ENCODE measurements at places on chromosomes 16 and 17.

DNA sequence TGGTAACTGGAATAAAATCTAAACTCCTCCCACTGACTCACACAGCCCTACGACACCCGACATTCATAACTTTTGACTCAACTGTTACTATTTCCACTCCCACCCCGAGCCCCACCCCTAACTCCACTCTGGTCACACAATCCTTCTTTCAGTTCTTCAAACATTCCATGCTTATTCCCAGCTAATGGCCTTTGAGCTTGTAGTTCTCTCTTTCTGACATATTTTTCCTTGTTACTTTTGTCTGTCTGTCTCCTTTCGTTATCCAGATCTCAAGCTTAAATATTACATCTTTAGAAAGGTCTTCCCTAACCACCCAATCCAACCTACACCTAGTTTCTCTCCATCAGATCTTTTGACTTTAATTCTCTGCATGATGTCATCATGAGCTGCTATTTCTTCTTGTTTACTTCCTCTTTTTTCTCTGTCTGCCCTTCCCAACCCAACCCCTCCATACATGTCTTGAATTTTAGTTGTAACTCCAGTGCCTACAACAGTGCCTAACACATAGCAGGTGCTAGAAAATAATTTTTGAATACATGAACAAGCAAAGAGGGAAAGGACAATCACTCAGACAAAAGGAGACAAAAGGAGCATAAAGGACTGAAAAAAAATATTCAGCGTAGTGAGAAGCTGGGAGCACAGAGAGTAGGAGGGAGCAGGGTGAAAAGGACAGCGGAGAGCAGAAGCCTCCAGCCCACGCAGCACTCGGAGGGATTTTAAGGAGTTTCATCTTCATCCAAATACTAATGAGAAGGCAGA is 65.2 kb upstream of the SMIM36 start:
- DNase-seq = peak; percentile 85

- no peak for DNase-seq
Measured at GRCh38 chr17:34644941-34645550, 65.7 kb downstream of the TMEM132E start.

DNA sequence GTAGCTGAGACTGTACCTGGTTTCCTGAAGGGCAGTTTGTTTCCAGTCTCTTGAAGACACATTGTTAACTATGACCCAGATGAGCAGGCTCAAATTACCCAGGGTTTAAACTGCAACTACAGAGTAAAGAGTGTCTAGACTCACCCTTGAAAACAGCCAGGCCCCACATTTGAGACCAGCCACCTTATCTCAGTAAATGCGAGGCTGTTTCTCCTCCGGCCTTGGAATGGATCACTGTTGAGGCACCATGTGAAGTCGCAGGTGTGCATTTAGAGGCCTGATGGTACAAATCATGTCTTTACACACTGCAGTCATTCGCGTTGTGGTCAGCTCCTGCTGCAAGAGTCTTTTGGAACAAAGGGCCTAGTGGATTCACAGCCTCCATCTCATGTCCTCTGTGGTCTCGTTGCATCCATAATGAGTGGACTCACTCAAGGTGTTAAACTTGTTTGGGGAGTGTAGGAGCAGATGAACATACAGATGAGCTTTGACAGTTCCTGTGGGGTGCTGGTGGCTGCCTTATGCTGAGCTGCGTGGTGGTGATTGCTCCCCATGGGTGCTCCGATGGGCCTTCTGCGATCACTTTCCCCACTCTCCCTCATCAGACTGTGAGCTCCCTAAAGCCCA is 18.5 kb upstream of the N4BP1 start:
- DNase-seq = no peak

DNA sequence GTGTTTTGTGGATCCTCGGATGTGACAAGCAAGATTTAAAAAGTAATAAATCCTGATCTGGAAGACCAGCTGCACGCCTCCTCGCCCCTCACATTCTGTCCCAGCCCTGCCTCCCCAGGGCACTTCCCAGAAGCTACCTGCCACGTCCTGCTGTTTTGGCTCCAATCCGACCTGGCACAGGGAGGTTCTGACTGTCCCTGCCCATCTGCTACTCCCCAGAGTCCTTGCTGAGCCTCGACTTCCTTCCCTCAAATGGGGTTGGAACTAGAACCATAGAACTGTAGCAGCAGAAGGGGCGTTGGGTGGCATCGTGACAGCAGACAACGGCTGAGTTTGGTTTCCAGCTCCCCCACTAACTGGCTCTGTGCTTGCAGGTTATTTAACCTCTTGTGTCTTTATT is 71.7 kb downstream of the RPH3AL start:
- no peak for DNase-seq

- peak; percentile 80 for DNase-seq
Measured at GRCh38 chr17:21129023-21129681, 2.4 kb downstream of the DHRS7B start.

DNA sequence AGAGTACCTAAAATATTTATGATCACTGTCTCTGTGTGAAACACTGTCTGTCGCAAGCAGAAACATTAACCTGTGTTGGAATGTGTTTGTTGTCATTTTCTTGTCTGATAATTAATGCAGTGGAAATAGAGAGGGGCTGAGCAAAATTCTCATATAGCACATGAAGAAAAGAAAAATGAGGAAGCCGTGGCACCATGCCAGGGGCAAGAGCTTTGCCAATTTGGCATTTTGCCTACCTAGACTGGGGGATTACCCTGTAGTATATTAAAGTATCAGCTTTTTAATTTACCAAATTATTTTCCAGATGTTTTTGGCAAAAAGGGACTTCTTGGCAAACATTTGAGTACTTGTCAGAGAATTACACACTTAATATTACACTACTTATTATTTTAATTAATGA is 1326.6 kb upstream of the GOT2 start:
- DNase-seq = no peak

DNA sequence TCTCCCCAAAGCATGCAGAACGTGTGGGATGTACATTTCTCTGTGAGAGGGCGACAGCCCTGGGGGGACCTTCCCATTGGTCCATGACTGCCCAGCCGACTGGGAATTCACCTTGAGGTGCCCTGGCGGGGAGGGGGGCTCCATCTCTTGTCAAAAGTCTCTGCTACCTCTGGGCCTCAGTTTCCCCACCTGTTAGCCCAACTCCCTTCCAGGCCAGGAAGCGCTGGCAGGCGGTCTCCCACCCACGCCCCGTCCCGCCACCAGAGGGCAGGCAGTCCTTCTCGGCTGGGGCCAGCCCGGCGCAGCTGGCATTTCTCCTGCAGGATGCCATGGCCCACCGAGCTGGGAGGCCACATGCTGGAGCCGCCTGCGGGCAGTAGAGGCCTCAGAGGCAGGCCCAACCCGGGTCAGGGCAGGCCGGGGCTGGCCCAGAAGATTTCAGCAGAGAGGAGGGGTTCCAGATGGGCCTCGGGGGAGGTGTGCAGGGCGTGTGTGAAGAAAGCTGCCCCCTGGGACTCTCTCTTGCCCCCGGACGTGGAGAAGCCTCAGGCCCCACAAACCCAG is 16.6 kb downstream of the CD7 start:
- DNase-seq = peak; percentile 84

GRCh38 chr16:81500833-81501521 is 56.4 kb downstream of the CMIP start:
- peak; percentile 41 for DNase-seq

GRCh38 chr16:68382296-68382718 is 66.0 kb downstream of the SMPD3 start:
- DNase-seq = no peak

GRCh38 chr16:30925995-30926811 is 2.8 kb downstream of the FBXL19 start:
- DNase-seq = no peak

DNA sequence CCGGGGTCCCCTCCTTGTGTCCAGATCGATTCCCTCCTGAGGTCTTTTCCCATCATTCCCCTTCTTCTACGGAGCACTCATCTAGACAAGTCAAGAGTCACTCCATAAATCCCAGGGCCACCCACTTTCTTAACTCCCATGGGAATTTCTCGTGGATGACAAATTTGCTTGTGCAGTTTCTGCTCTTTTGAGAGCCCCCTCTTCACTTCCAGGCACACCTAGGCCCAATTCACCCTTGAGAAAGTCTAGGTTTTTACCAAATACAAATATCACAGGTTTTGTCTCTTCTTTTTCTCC is 522 bp upstream of the POLDIP2 start:
- DNase-seq = no peak

DNA sequence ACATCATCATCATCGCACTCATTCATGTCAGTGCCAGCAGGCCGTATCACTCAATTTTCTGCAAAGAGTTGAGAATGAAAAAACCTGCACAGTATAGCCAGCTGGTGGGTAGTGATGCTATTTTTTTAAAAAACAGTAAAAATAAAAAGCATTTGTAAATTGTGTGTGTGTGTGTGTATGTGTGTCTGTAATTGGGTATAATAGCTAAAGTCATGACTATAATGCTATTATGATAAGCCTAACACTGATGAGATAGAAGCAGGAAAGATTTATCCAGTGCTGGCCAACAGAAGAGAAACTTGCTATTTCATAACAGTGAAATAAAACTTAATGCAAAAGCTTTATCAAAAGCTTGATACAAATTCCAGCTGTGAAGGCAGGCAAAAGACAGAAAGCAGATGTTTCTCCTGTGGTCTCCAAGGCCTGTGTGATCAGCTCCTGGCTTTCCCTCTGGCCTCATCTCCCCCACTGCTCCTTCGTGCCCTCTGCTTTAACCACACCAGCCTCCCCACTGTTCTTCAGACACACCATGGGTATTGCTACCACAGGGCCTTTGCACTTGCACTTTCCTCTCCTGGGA is 206.2 kb upstream of the IRX5 start:
- no peak for DNase-seq

- peak; percentile 45 for DNase-seq
Measured at GRCh38 chr17:65417406-65418221, 143.8 kb downstream of the AXIN2 start.

DNA sequence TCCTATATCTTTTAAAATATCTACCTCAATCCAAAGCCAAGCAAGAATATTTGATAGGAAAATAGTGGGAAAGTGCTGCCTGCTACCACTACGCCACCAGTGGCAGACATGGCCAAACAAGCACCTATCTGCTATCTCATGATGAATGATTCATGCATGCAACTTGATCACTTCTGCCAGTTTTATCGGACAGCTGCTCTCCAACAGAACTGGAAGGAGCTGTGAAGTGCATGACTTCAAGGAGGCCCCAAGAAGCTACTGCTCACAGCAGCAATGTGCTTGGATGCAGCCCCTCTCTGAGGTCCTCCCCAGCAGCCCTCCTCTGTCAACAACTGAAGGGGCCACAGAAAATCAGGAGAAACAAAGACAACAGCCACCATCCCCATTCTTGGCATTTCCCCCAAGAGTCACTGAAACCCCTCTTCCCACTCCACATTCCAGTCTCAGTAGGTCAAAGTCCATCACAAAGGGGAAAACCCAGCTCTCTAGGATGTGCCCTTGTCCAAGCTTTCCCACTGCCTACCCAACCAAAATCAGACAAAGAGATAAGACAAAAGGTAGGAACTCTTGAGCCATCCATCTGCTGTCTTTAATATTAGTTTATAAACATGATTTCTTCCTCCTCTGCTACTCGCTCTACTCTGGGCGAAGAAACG is 215.3 kb downstream of the C16orf78 start:
- no peak for DNase-seq

DNA sequence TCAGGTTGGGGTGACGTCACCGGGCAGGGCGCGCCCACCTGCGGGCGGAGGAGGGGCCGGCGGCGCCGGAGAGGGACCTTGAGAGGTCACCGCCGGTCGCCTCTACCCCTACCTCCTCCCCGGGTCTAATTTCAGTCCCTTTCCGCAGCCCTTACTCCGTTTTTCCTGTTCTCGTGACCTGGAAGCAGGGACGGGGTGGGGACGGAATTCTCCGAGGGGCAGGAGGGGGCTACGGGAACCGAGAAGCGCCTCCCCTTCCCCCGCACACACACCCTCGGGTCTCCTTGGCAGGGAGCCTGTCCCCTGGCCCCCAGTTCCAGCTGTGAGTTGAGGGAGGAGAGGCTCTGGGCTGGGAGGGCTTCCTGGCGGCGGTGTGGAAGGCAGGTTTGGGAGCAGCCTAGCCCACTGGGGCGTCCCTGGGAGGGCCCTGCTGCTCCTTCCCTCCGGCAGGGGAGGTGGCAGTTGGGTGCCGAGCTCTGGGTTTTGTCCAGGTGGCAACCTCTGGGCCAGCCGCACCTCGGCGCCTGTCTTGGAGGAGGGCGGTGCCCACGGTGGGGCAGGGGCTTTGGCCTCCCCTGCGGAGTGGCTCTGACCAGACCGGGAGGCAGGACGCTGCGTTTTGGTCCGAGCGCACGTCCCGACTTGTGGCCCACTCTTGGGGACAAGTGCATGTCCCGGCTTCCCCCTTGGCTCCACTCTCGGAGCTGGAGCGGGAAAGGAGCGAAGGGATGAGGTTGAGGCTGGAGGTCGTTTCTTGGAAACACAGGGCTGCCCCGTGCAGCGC is 773 bp downstream of the SYNGR3 start:
- DNase-seq = no peak

DNA sequence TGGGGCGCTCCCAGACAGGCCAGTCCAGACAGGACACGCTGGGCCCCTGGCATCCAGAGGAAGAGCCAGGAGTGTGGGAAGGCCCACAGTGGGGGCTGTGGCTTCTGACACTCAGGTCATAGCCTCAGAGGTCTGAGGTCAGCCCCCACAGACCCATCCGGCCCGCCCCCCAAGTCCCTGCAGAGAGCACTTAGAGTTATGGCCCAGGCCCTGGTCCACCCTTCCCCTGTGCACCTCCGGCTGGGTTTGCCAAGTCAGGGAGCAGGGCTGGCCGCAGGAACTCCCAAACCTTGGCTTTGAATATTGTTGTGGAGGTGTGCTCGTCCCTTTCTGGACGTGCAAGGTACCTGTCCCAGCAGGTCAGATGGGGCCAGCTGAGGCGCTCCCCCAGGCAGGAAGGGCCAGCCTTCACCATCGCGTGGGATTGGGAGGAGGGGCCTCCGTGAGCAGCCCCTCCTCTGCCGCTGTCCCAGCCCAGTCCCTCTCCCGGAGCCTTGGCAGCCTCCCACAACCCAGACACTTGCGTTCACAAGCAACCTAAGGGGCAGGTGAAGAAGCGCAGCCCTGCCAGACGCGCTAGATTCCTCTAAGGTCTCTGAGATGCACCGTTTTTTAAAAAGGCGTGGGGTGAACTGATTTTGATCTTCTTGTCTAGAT is 74.6 kb downstream of the SOCS1 start:
- DNase-seq = no peak

DNA sequence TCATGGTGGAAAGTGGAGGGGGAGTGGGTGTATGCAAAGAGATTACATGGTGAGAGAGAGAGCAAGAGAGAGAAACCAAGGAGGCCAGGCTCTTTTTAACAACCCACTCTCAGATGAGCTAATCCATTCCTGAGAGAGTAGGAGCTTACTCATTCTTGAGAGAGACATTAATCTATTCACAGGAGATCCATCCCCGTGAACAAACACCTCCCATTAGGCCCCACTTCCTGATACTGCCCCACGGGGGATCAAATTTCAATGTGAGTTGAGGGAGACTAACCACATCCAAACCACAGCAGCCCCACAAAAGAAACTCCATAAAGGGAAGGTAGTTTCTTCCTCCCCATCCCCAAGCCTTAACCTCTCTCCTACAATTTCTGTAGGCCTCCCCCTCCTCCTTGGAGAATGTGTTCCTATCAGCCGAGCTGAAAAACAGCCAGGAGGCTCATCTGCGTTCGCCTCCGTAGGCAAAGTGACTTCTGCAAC is 450.0 kb downstream of the NPIPA7 start:
- no peak for DNase-seq

GRCh38 chr17:63910096-63910495 is 962 bp downstream of the CSHL1 start:
- no peak for DNase-seq

GRCh38 chr17:66511135-66511534 is 208.7 kb downstream of the PRKCA start:
- no peak for DNase-seq
